ENCODE measurements at places on chromosomes 1 and 21. TPM values are rescaled to one million over a fixed set of nuclear protein-coding genes. Genes with fewer than 3 reads are reported as not detected.

Gene KRTAP12-2
- polyA plus RNA-seq: not detected

Gene GPR25
- polyA plus RNA-seq: not detected

Gene SERINC2
- polyA plus RNA-seq: 42.5 TPM

Gene TMPRSS15
- polyA plus RNA-seq: 0.67 TPM

Gene ACBD3
- 49.2 TPM for polyA plus RNA-seq

Gene HRNR
- polyA plus RNA-seq: 0.91 TPM

Gene SLC16A4
- 119 TPM for polyA plus RNA-seq

Gene CFHR1
- polyA plus RNA-seq: 0.21 TPM

Gene GJA9
- polyA plus RNA-seq: 0.10 TPM

Gene ZBTB37
- 7.2 TPM for polyA plus RNA-seq

Gene CLEC20A
- 0.22 TPM for polyA plus RNA-seq

Gene CD52
- polyA plus RNA-seq: 1.7 TPM

Gene LIN28A
- 0.08 TPM for polyA plus RNA-seq

Gene CLCNKA
- 20.1 TPM for polyA plus RNA-seq

Gene MAP3K6
- 9.2 TPM for polyA plus RNA-seq

All from right renal pelvis (tissue), 4 donors.